Activated CD8-positive, alpha-beta memory T cell treated with anti-CD3 and anti-CD28 coated beads for 1 hour (primary cell): ENCODE measurements at places on chromosomes 6 and 20.

- DNase-seq = no peak
These were observed 637.6 kb downstream of the RNF144B start for GRCh38 chr6:19024737-19025136.

DNA sequence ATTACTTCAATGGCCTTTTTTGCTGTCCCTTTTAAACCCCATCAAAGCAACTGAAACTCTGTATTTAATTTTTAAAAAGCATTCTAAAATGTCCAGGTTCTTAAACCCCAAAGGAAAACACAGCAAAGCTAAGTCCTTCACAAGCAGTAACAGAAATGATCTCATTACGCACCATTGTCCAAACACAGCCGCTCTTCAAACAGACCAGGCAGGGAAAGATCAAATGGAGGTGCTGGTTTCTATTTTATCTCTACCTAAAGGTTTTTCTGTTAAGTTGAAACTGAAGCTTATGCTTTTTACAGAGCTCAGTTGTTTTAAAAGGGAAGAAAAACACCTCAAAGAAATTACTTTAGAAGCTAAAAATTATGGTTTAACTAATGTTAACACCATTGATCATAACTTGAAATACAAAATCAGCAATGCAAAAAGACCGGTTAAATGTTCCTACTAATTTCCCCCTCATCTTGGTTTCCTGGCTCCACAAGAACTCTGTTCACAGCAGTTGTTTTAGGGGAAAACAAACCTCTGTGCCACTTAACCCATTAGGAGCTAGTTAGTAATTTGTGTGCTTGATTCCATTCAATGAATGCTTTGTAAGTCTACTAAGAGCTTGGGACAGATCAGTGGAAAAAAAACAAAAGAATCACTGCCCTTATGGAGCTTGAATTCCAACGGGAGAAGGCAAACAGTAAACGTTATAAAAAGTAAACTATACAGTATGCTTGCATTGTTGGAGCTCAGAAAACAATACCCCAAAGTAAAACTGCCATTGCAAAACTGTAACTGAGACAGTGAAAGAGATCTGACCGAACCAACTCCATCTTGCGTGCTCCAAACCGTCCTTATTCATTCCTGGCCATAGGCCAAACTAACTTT is 87.4 kb downstream of the CD24 start:
- no peak for DNase-seq

- DNase-seq = no peak
These were observed at the start of gene MACROD2 for GRCh38 chr20:13995086-13995665. MACROD2 (plus strand) TSS chr20:13995516.

DNA sequence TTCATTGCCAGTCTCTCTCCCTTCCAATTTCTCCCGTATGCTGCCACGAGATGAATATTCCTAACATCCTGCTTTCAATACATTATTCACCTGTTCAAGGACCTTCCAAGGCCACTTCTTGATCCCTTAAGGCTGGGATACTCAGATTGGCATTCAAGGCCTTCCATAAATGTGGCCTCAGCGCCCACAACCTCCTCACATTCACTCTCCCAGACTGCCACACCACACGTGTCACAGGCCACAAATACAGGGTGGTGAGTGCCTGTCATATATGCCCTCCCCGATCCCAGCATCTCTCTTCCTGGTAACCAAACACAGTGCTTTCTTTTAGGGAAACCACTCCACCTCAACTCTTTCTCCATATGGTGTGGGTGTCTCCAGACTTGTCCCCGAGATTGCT is 55.5 kb downstream of the TTI1 start:
- no peak for DNase-seq

DNA sequence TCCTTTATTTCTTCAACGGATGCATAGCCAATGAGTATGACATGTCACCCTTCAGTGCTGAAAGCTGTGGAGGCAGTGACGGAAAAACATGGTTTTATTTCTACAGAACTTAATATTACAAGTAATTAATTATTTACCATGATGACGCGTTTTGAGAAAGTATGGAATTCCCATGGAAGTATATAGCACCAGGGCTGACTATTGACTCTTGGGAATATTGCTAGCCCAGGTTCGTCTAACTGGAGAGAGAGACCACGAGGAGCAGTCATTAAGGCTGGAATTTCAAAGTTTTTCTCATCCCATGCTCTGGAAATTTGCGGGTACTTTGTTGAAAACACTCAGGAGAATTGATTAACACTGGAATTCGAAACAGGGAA is 155.2 kb upstream of the PRSS16 start:
- DNase-seq = no peak

GRCh38 chr20:25858495-25859425 is 162.1 kb upstream of the ZNF337 start:
- DNase-seq = no peak

DNA sequence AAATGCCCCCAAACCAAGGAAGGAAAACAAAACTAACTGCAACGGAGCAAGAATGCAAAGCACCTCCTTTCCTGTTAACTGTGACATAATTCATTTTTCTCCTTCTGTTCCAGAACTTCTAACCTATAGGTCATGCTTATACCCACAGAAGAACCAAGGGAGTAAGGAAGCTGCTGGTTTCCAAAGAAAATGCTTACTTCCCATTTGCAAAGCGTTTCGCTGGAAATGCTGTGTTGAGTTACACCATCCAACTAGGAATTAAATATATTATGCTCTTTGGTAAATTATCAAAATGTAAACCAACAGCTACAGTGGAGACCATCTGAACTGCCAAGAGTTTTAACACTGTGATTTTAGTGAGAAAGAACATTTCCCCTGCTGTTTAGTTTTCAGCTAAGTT is 42.9 kb downstream of the ATXN1 start:
- no peak for DNase-seq

GRCh38 chr20:64167676-64168075 is 3.4 kb downstream of the MYT1 start:
- no peak for DNase-seq

DNA sequence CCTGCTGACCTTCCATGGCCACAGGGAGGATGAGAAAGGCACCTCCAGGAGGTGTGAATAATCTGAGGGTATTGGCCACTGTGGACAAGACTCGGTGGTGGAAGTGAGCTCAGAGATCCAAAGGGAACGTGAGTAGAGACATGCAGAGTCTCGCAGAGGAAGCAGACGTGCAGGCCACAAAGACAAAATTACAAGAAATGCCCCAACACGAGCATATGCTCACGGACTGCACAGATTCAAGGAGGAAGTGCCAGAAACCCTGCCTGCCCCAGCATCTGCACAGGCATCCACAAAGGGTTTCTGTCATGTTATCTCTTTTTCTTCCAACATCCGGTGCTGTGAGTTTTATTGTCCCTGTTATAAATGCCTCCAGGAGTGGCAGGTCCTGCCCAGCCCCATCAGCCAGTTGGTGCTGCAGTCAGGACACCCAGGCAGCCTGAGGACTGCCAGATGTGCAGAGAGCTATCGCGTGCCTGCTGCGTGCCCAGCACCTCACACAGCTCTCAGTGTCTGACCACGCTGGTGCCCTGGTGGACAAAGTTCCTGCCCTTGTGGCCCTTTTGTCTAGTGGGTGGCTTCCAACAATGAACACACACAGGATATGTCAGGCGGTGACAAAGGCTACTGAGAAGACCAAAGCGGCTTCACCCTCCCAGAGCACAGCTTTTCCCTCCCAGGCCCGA is 34.0 kb upstream of the FANCE start:
- DNase-seq = no peak

GRCh38 chr20:44807051-44807683 is 3.2 kb downstream of the RIMS4 start:
- no peak for DNase-seq

DNA sequence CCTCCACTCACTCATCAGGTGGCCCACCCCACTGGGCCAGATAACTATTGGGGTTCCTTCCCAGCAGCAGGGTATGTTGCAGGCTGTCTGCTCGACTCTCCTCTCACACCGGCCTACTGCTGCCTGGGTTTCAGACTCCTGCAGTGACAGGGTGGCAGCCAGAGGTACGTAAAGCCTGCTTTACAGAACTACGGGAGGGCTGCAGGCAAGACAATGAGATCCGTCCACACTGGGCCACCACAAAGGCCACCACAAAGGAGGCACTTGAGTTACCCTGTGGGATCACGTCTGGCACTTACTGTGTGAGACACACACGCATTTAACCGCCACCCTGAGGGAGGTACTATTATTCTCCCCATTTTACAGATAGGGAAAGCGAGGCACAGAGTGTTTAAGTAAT is 78.5 kb downstream of the NFATC2 start:
- no peak for DNase-seq

DNA sequence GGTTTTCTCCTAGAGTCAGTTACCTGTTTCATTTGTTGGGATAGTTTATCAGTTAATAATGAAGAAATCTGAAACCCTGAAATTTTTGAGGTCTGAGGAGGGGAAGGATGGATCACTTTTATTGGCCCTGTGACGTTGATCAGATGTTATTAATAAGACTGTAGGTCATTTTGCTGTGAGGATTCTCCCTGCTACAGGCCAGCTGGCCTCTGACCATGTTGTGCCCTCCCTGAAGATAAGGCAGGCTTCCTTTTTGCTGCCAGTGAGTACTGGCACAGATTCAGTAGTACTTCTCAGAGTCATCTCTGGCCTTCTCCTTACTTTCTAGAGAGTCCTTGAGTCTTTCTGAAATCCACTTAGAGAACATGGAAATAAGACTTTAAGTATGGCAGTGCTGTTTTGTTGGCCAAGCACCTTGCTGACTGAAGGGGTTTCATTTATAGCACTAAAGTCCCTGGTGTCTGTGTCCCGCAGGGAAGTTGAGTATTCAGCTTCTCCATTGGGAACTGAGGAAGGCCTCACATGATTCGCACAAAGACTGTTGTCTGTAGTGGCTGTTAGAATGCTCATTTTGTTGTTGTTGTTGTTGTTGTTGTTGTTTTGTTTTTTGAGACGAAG is 202.6 kb downstream of the DTNBP1 start:
- DNase-seq = no peak

GRCh38 chr6:49082611-49083010 is 380.4 kb downstream of the MMUT start:
- no peak for DNase-seq

GRCh38 chr6:11553824-11554223 is 16.3 kb downstream of the TMEM170B start:
- DNase-seq = no peak

DNA sequence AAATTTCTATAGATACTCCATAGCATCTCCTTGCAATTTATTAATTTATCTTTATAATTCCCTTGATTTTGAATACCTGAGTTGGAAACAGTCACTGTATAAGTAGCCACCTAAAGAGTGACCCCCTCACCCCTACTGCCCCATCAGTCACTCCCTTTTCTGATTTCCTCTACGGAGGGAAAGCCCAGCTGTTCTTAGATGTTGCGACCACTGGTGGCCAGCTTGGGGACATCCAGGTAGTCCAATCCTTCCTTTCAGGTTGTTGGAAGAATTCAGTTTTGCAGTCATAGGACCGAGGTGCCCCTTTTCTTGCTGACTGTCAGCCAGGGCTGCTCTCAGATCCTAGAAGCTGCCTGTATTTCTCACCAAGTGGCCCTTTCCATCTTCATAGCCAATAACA is 87.8 kb downstream of the BMP6 start:
- DNase-seq = no peak

DNA sequence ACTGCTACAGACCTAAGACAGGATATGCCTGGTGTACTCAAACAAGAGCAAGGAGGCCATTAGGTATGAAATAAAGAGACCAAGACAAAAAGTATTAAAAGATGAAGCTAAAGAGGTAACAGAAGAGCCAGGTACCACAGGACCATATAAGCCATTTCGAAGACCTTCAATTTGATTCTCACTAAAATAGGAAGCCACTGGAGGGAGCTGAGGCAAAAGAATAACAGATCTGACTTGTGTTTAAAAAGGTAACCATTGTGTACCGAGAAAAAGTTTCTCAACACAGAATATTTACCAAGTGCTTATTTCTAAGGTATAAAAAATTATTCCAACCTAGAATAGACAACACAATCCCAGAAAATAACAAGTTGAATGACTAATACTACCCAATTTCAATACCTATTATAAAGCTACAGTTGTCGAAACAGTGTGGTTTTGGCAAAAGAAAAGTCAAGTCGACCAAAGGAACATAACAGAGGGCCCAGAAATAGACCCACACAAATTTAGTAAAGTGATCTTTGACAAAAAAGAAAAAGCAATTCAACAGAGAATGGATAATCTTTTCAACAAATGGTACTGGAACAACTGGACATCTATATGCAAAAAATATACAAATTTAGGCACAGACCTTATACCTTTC is 125.3 kb upstream of the DST start:
- no peak for DNase-seq

DNA sequence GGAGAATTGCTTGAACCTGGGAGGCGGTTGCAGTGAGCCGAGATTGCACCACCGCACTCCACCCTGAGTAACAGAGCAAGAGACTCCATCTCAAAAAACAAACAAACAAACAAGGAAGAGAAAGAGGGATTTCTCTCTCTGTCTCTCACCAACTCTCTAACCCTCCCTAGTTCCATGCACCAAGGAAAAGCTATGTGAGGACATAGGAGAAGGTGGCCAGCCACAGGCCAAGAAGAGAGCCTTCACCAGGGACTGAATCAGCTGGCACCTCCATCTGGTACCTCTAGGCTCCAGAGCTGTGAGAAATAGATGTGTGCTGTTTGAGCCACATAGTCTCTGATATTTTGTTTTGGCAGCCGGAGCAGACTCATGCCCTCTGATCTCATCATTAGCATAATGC is 9.0 kb upstream of the FAM110A start:
- DNase-seq = no peak

GRCh38 chr6:118372413-118372812 is 175.7 kb upstream of the PLN start:
- no peak for DNase-seq

GRCh38 chr6:91654357-91654756 is 1067.5 kb upstream of the MAP3K7 start:
- DNase-seq = no peak

GRCh38 chr6:32943864-32944649 is 3.2 kb upstream of the HLA-DMB start:
- DNase-seq = no peak

DNA sequence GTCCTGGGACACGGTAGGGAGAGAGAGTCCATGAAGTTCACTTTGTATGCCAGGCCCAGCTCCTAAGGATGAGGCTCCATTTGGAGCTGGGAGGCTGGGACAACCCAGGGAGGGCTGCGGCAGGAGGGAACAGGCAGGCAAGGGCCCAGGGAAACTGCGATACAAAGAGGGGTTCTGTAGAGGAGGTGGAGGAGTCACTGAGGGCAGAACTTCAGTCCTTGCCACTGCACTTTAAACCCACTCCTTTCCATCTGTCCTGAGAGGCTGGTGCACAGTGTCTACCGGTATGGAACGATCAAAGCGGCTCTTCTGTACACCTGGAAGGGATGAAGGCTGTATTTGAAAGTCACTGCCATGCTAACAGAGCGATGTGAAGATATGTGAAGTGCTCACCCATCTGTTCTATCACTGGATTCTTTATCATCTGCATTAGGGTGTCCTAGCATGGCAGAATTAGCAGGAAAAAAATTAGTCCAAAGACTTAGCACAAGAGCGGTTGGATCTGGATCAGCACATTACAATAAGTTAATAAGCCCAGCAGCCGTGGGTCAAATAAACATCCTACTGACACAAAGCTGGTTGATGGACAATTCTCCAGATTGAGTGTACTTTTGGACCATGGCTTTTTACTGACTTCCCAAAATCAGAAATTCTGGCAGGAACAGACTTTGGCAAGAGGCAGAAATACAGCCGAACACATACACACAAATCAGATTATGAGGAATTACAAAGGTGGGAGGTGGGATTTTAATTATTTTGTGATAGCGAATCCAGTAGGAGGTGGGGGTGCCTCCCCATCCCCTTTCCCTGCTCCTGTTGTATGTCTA is 20.9 kb upstream of the ZFAND3 start:
- DNase-seq = no peak

- DNase-seq = no peak
These were observed 86.5 kb downstream of the ASXL1 start for GRCh38 chr20:32444474-32445220.
